ENCODE measurements at places on chromosomes 7 and 10. TPM values are rescaled to one million over a fixed set of nuclear protein-coding genes. Genes with fewer than 3 reads are reported as not detected.

GRCh38 chr10:88097092-88097516 is 233.7 kb downstream of the PTEN start:
- DNase-seq: no peak

TSPAN12 gene
- total RNA-seq: not detected

- DNase-seq: no peak
Observed at GRCh38 chr10:123821136-123821535, 70.5 kb downstream of the CPXM2 start.

- DNase-seq: no peak
Observed at GRCh38 chr7:28178599-28178998, 2.0 kb downstream of the JAZF1 start.

DNA sequence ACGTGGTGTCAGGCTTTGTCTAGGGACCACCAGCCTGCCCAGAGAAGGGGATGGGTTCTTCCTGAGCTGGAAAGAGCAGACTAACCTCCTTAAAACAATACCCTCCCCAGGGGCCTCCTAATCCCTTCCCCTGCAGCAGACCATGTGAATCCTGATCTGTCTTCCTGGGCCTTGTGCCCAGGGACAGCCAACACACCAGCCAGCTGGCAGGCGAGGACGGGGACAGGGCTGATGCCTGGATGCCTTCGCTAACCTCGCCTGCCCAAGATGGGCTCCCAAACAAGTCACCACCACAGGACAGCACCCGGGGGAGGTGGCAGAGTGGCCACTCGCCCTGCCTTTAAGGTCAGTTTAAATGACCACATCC is 17.6 kb downstream of the PODXL start:
- DNase-seq: no peak

GRCh38 chr7:44762726-44763522 is 14.3 kb downstream of the ZMIZ2 start:
- no peak for DNase-seq

Measured in natural killer cell (primary cell).